Fibroblast of the aortic adventitia (primary cell): ENCODE measurements at places on chromosomes 3 and 15.

DNA sequence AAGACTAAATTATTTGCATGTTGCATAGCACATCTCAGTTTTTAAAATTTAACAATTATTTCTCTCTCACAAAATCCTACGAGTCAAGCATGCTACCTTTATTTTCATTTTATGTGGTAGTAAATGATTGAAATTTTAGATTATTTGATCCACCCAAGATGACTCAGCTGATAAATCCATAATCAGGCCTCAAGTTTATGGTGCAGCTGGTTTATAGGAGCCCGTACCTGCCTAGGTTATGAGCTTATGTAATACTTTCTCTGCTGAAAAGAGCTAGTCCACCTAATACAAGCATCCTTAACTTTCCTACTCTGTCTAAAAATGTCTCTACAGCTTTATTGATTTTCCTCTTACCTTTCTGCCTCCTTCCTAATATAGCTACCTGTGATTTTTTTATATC, 41.2 kb downstream of the SLC2A2 start:
- no peak for DNase-seq

DNA sequence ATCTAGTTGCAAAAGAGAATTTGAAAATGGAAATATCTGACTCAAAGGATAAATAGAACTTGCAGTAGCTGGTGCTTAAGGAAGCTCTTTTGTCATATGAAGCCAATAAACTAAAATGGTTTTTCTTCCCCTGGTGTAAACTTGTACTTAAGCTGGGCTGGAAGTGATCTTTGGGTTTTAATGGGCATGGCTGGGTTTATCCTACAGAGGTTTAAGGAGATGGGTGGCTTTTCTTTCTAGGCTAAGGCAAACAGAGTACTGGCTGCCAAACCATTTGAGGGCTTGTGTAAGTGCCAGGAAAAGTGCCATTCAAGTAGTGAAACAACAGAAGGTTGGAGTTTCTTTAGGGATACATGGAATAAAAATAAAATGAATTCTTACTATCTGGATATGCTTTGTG, 12.1 kb upstream of the UTS2B start:
- DNase-seq: no peak

DNA sequence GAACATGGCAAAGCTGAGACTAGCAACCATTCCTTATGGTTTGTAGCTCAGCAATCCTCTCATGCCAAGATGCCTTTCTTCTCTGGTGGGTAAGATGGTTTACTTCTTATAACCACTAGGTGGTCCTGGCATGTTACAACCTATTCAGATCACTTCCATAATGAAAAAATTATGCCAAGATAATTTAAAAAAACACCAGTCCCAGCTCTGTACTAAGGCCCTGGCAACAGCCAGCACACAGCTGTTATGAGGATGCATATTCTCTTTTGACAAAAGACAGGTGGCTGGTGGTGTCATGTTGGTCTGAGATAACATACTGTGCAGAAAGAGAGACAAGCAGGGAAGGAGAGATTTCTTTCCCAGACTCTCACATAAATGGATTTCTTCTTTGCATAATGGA, 65.7 kb upstream of the FRMD4B start:
- DNase-seq: no peak

DNA sequence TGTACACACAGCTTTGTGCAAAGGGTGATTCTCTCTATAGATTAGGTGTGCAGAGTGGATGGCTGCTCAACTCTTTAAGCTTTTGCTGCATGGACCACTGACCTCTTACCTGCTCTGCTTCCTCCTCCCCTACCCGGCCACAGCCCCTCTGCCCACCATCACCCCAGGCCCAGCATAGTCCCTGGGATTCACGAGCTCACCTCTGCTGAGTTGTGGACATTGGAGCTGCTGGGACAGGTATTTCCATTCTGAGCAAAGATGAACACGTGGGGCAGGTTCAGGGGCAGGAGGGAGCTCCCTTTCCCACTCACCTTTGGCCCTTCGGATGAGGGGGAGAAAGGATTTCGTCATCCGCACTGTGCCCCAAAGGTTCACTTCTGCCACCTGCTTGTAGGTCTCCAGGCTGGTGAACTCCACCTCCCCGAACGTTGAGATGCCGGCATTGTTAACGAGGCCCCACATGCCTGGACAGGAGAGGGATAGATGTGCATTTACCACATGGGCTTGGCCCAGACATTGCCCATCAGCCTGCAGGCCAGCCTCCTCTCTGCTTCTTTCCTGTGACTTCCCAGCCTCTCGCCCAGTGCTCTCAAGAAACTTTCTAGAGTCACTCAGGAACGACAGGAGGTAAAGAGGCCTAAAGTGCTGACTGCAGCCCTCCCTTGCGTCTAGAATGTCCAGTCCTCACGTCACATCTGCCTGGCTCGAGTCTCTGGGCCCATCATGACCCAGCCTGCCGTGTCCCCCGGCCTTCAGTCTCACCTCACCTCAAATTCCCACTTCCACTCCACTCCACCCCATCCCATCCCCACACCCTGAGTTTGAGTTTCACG, 41.6 kb downstream of the BDH1 start:
- DNase-seq: no peak

DNA sequence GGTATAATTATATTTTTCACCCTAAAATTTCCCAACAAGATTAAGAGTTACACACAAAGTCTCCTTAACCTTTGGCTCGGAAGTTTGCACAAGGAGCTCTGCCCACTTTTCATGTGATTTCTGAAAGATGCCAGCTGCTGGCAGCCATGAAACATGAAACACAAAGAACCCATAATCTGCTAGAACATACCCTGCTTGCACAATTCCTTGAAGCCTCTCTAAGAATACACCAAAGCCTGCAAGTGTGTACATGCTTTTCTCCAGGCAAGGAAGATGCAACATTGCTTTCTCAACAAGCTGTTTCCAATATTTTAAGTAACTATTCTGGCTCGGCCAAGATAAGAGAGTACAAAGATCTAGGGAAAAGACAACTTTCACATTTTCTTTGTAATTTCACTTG, 182.0 kb upstream of the WNT5A start:
- no peak for DNase-seq
